Naive thymus-derived CD8-positive, alpha-beta T cell (primary cell): ENCODE measurements at places on chromosomes 5 and 9.

DNA sequence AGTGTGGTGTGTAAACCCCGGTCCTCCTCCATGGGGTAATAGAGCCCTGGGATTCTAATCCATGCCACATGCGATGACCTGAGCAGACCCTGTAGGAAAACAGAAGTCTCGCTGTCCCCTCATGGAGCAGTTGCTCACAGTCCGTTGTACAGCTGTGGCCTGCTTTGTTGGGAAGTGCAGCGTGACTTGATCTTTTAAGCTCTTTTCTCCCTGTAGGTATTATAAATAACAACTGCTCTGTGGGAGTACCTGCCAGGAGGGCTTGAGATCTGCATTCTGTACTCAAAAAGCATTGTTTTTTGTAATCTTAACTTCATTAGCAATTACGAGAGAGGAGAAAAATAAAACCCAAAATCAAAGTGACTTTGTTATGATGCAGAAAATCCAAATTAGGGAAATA lies 17.3 kb downstream of the MEGF10 start:
- no peak overlapping the region for H3K4me3 ChIP-seq
- DNase-seq = no peak
- no peak overlapping the region for H3K27ac ChIP-seq
- no peaks in the 10 kb centered on the region for H3K4me1 ChIP-seq

- no peak for DNase-seq
- H3K27ac ChIP-seq = no peak overlapping the region
- peaks cover 26% of the 10 kb centered on the region for H3K36me3 ChIP-seq
- H3K27me3 ChIP-seq = no peaks in the 10 kb centered on the region
- no peak overlapping the region for H3K4me3 ChIP-seq
- H3K4me1 ChIP-seq = no peaks in the 10 kb centered on the region
These were observed 42.6 kb downstream of the SLF1 start for GRCh38 chr5:94661086-94661485.

GRCh38 chr5:81896764-81897163 lies 75.1 kb upstream of the ATG10 start:
- no peak for DNase-seq
- H3K4me1 ChIP-seq = no peaks in the 10 kb centered on the region

- H3K27me3 ChIP-seq = no peaks in the 10 kb centered on the region
- H3K36me3 ChIP-seq = no peaks in the 10 kb centered on the region
- no peak overlapping the region for H3K4me3 ChIP-seq
- H3K4me1 ChIP-seq = no peaks in the 10 kb centered on the region
- DNase-seq = no peak
These were observed 67.6 kb upstream of the RANBP3L start for GRCh38 chr5:36369219-36369690.

- H3K4me3 ChIP-seq = no peak overlapping the region
- no peak for DNase-seq
- H3K27ac ChIP-seq = no peak overlapping the region
- peaks cover 31% of the 10 kb centered on the region for H3K27me3 ChIP-seq
These were observed 16.9 kb downstream of the CNTFR start for GRCh38 chr9:34572628-34573027.

DNA sequence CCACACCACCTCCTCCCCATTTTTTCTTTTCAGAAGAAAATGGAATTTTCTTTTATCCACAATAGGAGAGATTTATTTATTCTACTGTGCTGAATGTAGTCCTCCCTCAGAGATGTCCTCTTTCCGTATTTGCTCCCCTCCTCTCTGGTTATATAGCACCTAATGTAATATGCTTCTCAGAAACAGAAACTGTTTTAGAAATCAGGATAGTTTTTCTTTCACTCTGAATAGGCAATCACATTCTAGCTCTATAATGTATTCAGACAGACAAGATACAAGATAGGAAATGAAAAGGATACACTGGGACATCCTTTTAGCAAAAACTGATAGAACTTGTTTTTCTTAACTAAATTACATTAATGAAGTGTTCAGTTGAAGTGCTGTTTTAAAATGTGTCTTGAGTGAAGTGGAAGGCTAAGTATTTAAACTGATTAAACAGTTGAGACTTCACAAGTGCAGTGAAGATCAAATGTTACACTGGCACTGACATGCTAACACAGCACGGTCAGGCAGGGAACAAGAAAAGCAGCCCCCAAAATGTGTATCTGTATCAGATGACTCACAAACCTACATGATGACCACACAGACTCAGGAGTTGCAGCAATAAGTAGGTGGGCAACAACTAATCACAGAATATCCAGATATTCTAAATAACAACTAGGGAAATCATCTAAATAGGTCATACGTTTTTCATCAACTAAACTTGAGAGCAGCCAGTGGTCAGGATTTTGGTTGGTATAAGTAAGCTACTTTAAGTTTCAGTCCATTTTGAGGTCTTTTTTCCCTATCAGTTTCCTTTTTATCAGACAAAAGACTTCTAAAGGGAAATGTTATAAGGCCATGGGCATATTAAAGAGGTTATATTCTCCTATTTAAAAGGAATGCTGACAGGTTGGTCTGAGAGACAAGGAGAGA lies 260.4 kb downstream of the MLLT3 start:
- no peak for DNase-seq
- H3K36me3 ChIP-seq = peaks cover 28% of the 10 kb centered on the region
- H3K27ac ChIP-seq = peak overlapping the region; percentile 88
- H3K4me3 ChIP-seq = peak overlapping the region; percentile 43

DNA sequence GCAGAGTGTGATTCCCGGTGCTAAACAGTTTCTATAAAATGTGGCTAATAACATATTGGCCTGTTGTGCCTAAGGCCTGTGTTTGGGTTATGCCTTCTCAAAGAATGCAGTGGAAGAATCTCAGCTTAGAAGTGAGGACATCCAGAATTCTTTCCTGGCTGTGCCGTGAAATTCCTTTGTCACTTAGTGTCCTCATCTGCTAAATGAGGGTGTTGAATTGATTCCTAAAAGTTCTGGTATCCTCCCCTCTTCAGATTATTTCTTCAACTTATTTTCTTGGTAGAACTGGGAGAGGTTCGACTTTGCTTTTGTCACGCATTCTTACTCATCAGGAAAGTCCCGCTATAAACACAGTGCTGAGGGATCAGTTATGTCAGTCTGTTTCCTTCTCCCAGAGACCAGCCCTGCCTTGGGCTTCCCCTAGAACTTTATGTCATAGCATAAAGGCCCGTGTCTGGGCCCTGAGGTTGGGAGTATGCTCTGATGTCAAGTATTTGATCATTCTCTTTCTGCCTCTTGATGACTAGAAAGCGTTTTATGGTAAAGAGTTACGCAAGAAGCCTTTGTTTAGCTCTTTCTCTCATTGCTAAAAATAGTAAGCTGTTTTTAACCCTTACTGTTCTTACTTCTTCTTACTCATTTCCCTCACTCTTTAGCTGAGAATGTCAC lies 29.5 kb downstream of the MTAP start:
- H3K27me3 ChIP-seq = no peaks in the 10 kb centered on the region
- no peak overlapping the region for H3K4me3 ChIP-seq
- H3K36me3 ChIP-seq = peaks cover 71% of the 10 kb centered on the region

DNA sequence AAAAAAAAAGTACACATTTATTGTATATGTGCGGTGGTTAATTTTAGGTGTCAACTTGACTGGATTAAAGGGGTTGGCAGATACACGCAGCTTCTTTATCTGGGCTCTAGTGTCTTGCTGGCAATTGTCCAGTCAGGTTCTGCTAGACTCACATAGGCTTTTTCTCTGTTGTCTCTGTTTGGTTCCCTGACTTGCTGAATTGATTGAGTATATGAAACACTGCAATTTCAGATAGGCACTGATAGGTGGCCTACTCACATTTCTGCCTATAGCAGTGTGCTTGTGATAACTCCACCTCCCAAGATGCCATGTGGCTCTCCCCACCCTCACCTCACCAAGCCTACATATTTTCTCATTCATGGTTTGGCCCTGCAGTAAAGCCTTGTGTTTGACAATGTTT lies 52.5 kb downstream of the AOPEP start:
- no peak overlapping the region for H3K27ac ChIP-seq
- no peaks in the 10 kb centered on the region for H3K27me3 ChIP-seq
- H3K4me3 ChIP-seq = no peak overlapping the region
- no peaks in the 10 kb centered on the region for H3K4me1 ChIP-seq
